ENCODE measurements at places on chromosomes 6 and 20.

DNA sequence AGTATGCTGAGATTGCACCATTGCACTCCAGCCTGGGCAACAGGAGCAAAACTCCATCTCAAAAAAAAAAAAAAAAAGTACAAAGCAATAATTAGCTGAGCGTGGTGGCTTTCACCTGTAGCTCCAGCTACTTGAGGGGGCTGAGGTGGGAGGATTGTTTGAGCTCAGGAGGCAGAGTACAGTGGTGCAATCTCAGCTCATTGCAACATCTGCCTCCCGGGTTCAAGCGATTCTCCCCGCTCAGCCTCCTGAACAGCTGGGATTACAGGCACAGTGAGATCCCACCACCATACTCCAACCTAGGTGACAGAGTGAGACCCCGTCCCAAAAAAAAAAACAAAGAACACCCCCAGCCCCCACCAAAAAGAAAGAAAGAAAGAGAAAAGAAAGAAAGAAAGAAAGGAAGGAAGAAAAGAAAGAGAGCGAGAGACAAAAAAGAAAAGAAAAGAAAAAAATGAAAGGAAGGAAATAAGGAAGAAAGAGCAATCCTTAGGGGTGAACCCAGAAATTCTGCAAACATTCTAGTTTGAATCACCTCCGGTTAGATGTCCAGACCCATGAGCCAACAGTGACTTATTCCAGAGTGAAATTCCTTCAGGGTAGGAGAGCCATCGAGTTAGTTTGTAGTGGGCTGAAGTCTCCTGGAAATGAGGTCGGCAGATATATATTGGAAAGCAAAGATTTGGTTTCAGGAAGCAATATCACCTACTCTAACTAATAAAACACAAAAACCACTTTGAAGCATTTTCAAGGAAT, 3.2 kb upstream of the RIPOR3 start:
- DNase-seq = no peak

- DNase-seq = no peak
Observed at GRCh38 chr20:51600950-51601349, 58.4 kb upstream of the NFATC2 start.

DNA sequence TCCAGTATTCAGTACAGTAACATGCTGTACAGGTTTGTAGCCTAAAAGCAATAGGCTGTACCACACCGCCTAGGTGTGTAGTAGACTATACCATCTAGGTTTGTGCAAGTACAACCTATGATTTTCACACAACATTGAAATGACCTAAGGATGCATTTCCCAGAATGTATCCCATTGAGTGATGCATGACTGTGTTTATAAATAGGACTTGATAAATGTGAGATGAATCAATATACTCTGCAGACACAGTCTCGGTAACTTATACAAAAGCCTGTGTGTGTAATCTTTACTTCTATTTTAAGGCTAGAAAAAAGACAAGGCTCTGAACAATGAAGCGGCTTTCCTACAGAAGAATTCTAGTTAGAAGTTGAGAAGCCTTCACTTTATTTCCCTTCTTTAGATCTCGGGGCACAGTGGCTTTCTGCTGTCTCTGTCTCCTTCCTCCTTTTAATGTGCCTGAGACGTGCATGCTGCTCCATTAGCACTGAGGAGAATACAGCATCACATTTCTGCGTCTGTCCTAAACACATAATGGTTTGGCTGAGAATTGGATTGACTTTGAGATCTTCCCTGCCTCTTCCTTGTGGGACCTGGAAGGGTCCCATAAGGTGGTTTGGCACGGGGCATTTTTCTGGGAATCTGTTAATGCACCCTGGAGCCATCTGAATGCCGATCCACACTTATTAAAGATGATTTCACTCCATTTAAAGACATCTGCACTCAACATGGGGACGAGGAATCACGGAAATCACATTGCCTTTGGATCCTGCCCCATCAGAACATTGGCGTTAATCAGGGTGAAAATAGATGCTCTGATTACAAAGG, 112.5 kb downstream of the SCML4 start:
- no peak for DNase-seq

GRCh38 chr20:2871111-2871465, 2.2 kb upstream of the PTPRA start:
- no peak for DNase-seq

GRCh38 chr20:13061381-13061780, 52.6 kb downstream of the SPTLC3 start:
- no peak for DNase-seq

DNA sequence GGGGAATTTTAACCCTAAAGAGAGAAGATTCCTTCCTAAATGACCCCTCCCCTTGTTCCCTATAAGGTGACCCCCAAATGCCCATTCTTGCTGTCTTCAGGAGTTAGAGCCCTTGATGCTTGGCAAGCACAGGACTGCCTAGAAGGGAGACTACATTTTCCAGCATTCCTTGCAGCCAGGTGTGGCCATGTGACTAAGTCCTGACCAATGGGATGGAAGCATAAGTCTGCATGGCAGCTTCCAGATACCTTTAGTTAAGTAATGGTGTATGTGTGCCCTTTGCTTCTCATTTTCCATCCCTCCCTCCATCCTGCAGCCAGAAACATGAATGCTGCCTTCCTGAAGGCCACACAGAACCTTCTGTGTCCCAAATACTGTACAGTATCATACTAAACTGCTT, 5.5 kb downstream of the BFSP1 start:
- DNase-seq = no peak

- no peak for DNase-seq
Observed at GRCh38 chr6:104633125-104633524, 226.6 kb downstream of the HACE1 start.

DNA sequence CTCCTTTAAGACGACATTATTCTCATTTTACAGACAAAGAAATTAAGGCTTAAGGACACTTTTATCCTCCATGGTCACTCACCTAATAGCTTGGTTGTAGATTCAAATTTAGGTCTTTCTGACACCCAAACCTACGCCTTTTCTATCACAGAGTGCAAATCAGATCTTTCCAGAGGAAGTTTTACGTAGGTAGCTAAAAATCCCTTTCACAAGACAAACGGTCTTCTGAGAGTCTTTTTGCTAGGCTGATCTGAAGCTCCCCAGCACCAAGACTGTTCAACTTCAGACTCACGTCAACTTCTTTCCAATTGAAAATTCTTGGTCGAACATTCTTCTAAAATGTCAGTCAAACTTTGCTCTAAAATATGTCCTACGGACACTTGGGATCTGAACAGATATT, 46.5 kb downstream of the BLOC1S5 start:
- DNase-seq = no peak

DNA sequence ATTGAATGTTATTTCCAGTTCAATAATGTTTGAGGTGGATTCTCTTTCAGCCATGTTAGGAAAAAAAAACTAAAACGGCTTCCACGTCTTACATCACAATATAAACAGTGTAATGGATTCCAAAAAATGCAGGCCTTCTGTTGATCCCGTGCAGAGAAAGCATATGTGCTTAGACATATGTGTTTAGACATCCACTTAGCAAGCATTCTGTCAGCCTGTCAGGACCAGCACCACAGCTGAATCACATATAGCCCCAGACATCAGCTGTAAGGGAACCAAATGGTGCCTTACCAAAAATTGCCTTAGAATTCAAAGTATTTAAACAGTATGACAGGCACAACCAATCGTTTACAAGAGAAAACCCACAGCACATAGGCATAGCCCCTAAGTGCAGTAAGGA, 304.9 kb downstream of the EYA4 start:
- DNase-seq = no peak

DNA sequence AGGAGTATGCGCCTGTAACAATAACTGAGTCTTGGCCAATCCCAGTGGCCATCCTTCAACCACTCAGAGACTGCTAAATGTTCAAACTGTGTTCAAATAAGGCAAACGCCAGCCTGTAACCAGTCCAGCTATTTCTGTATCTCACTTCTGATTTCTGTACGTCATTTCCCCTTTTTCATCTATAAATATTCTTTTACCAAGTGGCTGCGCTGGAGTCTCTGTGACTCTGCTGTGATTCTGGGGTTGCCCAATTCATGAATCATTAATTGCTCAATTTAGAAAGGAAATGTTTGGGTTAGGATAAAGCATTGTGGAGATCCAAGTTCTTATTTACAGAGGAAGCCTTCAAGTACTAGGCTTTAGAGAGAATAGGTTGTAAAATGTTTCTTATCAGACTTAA, 89.8 kb upstream of the UST start:
- no peak for DNase-seq
